Activated CD8-positive, alpha-beta memory T cell treated with anti-CD3 and anti-CD28 coated beads for 4 hours (primary cell): ENCODE measurements at places on chromosomes 13 and 19.

- no peak for DNase-seq
Measured at GRCh38 chr19:590396-590745, 690 bp downstream of the HCN2 start.

DNA sequence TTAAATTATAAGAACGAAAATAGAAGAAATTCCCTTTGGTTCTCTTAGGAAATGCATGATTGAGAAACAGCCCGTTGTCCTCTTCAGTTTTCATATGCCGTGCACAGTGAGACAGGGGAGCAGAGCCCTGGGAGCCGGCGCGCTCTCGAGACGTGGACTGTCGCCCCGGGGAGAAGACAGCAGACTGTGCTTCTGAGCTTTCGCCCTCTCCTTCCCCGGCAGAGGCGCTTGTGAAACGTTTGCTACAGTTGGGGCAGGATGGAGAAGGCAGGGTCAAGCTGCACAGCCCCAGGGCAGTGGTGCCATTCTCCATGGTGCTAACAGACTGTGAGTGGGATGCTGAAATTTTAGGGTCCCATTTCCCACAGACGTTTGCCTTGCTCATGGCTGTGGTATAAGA lies 192.2 kb upstream of the KL start:
- no peak for DNase-seq

DNA sequence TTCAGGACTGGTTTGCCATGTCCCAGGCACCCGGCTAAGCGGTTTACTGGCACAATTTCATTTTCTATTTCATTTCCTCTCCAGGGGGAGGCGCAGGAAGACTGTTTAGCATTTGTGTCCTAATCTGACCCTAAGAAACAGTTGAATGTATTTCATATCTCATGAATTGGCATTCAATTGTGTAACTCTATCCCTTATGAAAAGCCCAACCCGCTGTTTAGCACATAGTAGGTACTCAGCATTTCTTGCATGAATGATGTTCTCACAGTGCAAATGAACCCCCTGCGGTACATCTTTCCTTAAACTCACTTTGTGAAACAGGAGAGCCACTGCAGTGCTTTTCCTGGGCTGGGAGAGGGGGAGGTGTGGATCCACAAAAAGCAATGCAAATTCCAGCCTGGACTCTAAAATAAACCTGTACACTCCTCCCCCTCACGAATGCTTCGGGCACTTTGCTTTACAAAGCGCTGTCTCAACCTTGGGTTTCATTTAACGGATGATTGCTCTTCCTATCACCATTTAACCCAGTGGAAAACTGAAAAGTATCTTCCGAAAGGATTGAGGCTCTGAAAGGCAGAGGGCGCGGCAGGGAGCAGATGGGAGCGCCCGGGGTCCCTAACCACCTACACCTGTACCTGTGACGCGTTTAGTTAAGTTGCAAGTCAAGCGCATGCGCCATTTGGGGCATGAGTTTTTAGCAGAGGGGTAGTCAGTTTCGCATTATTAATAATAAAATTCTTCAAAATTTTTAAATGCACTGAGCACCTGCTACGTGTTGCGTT lies 1.2 kb upstream of the EEF2 start:
- no peak for DNase-seq

GRCh38 chr13:37869506-37869755 lies 141 bp downstream of the TRPC4 start:
- DNase-seq: no peak

DNA sequence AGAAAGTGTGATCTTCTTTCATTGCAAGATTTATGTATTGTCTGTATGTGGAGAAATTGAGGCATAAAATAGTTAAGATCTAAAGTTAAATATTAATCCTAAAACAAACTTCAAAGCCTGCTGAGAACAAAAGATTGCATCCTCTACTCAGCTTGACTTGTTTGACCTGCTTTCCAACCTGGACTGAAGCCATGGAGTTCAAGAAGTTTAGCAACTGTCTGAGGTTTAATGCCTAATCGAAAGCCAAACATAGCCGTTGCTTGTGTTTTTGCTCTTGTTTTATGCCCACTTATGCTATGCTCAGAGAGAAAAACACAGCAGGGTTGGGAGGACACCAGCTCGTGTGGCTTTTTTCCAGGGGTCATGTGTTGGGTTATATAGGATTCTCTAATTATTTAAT lies 135.6 kb downstream of the NUFIP1 start:
- DNase-seq: no peak

GRCh38 chr13:42492372-42492920 lies 81.5 kb upstream of the TNFSF11 start:
- no peak for DNase-seq

DNA sequence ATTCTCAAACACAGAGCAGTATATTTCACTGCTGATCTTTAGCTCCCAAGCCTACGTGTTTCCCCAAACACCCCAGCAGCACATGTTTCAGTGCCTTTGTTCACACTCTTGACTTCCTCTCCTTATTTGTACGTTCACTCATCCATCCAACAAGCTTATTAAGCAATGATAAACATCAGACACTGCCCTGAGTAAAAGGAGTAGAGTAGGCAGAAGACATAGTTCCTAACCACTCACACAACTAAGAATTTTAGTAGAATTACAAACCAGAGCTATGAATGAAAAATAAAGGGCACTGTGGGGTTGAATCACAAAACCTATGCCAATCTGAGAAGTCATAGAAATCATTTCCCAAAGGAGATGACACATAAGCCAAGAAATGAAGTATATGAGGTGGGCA lies 213.5 kb downstream of the DIAPH3 start:
- no peak for DNase-seq

DNA sequence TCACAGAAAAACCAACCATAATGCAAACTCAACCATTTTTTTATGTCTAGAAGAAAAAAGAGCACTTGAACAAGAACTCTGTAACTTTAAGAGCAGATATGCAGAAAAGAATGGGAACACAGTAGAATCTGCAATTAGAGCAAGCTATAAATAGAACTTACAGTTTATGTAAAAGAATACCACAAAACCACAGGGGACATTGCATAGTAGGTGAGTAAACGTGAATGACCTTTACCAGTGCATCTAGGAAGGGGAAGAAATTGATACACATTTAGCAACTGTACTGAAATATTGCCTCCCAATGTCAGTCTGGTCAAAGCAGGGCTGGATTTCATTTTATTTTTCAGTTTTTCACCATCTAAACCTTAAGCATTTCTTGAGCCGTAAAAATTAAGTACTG lies 242.2 kb upstream of the EDNRB start:
- DNase-seq: no peak

GRCh38 chr19:38786572-38787265 lies 2.3 kb upstream of the LGALS7B start:
- no peak for DNase-seq

GRCh38 chr19:9885077-9885552 lies 50.0 kb downstream of the PIN1 start:
- no peak for DNase-seq

DNA sequence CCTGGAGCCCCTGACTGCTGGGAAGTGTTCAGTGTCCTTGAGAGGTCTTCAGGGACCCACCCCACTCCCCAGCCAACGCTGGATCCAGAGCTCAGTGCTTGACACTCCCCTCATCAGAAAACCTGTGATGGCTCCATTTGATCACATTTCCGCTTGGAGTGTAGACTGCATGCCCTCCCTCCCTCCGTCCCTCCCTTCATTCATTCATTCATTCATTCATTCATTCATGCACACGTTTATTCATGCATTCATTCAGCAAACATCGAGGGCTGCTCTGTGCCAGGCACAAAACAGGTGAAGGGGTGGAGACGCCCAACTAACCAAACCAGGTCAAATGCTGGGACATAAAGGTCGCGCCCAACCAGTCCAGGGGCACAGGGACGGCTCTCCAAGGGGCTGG lies 13.7 kb downstream of the PGLS start:
- no peak for DNase-seq

DNA sequence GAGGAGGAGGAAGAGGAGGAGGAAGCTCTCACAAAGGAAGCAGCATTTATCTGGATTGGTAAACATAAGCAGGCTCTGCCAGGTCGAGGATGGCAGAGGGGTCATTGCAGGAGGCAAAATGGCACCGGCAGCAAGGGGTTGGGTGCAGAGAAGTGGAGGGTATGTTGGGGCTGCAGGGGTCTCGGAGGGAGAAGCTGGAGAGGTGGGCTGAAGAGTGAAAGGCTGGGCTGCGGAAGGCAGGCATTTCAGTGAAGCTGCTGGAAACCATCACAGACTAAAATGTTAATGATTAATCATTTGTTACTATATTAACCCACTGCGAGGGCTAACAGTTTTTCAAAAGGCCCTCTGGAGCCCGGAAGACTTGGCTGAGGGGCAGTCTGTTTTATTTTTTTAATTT lies 24.6 kb downstream of the TPT1 start:
- no peak for DNase-seq

- no peak for DNase-seq
Measured at GRCh38 chr13:100108913-100109507, 20.1 kb downstream of the PCCA start.

- DNase-seq: no peak
Measured at GRCh38 chr13:81171065-81171647, 830.2 kb upstream of the SPRY2 start.

GRCh38 chr19:6828306-6828697 lies 55.8 kb downstream of the VAV1 start:
- no peak for DNase-seq

DNA sequence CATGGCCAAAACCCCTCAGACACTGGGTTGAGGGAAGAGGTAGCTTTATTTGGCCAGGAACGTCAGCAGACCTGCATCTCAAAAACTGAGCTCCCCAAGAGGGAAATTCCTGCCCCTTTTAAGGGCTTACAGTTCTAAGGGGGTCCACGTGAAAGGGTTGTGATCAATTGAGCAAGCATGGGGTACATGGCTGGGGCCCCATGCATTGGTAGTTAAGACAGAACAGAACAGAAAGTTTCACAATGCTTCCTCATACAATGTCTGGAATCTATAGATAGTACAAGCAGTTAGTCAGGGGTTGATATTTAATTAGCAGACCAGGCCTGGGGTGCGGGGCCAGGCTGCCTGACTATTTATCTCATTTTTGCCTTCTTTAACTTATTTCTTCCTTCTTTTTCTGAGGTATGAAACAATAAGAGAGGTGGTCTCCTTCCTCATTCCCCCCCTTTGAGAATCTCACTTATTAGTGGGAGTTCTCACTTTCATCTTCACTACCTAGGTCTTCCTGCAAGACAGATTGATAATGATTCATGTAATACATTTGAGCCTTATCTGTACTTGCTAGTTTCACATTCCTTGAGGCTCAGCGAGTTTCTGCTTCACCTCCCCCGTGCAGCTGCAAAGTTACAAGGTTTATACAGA lies 84.8 kb downstream of the SLC25A15 start:
- DNase-seq: no peak

GRCh38 chr19:33343301-33343700 lies 30.2 kb upstream of the CEBPG start:
- no peak for DNase-seq

- DNase-seq: no peak
Measured at GRCh38 chr13:113514847-113515246, 24.3 kb upstream of the DCUN1D2 start.

DNA sequence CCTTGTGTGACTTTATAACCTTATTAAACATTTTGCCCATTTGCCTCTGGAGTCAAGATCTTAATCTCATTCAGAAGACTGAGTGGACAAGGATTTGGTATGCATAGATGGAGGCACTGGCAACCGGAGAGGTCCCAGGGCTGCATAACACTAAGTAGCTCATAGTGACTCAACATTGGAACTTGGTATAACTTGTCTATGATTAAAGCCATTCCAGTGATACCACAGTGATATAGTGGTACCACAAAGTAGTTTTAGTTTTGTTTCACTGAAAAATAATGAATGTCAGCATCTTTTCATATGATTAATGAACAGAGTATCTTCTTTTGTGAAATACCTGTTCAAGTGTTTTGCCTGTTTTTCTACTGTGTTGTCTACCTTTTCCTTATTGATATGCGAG lies 26.4 kb downstream of the CDK8 start:
- no peak for DNase-seq

- no peak for DNase-seq
Measured at GRCh38 chr13:94664889-94665288, 47.5 kb downstream of the SOX21 start.

DNA sequence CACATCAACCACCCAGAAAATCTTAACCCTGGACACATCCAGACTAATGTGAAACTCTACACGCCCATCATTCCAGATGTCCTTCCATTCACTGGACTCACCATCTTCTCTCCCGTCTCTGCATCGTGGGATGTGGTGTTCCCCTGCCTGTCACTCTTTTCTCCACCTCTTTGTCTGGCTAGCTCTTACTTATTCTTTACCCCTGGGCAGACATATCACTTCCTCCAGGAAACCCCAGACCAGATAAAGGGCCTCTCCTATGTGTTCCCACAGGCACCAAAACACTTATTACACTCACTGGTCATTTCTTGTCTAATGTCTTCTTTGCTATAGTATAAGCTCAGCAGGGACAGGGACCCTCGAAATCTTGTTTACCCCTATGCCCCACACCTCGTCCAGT lies 109.3 kb upstream of the IPO5 start:
- no peak for DNase-seq

GRCh38 chr13:110450016-110450900 lies 111.3 kb downstream of the RAB20 start:
- no peak for DNase-seq

- DNase-seq: no peak
Measured at GRCh38 chr19:48632692-48633147, 4.5 kb downstream of the DBP start.

DNA sequence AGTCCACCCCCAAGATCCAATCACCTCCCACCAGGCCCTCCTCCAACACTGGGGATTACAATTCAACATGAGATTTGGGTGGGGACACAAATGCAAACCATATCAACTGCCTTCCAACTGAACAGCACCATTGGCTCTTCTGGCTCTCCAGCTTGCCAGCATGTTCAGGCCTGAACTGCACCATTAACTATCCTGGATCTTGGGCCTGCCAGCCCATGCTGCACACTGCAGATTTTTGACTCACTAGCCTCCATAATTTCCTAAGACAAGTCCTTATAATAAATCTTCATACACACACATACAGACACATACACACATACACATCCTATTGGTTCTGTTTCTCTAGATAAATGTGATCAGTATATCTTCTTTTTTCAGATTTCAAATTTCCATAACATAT lies 737.1 kb upstream of the SPRY2 start:
- DNase-seq: no peak

DNA sequence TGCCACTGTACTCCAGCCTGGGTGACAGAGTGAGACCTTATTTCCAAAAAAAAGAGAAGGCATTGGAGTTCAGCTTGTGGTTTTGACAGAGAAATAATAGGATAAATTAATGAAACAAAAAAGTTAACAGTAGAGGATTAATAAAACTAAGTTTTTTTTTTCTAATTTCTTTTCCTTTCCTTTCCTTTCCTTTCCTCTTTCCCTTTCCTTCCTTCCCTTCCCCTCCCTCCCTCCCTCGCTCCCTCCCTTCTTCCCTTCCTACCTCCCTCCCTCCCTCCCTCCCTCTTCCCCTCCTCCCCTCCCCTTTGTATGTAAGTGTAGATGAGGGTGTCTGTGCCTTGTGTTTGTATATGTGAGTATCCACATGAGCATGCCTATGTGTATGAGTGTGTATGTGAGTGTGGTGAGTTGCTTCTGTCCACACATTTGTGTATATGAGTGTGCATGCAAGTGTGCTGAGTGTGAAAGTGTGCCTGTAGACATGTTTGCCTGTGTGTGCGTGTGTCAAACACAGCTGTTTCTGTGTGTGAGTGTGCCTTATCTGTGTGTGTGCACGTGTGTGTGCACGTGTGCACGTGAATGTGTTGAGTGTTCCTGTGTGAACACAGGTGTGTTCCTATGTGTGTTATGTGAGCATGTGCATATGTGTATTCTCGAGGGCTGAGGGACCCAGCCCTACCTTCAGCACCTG lies 12.5 kb upstream of the MZF1 start:
- DNase-seq: no peak

GRCh38 chr19:33440241-33440640 lies 66.7 kb downstream of the CEBPG start:
- no peak for DNase-seq

- DNase-seq: no peak
Measured at GRCh38 chr13:99269627-99270241, 11.6 kb upstream of the GPR18 start.
